ENCODE measurements at places on chromosomes 5 and 9.

GRCh38 chr9:18421391-18421790, 52.6 kb upstream of the ADAMTSL1 start:
- DNase-seq = no peak

- DNase-seq = no peak
These were observed 1.3 kb downstream of the SLC35D2 start for GRCh38 chr9:96382175-96382574.

- DNase-seq = no peak
These were observed 80.3 kb downstream of the CDH6 start for GRCh38 chr5:31273631-31274378.

GRCh38 chr9:108052431-108053080, 563.0 kb upstream of the KLF4 start:
- DNase-seq = no peak

DNA sequence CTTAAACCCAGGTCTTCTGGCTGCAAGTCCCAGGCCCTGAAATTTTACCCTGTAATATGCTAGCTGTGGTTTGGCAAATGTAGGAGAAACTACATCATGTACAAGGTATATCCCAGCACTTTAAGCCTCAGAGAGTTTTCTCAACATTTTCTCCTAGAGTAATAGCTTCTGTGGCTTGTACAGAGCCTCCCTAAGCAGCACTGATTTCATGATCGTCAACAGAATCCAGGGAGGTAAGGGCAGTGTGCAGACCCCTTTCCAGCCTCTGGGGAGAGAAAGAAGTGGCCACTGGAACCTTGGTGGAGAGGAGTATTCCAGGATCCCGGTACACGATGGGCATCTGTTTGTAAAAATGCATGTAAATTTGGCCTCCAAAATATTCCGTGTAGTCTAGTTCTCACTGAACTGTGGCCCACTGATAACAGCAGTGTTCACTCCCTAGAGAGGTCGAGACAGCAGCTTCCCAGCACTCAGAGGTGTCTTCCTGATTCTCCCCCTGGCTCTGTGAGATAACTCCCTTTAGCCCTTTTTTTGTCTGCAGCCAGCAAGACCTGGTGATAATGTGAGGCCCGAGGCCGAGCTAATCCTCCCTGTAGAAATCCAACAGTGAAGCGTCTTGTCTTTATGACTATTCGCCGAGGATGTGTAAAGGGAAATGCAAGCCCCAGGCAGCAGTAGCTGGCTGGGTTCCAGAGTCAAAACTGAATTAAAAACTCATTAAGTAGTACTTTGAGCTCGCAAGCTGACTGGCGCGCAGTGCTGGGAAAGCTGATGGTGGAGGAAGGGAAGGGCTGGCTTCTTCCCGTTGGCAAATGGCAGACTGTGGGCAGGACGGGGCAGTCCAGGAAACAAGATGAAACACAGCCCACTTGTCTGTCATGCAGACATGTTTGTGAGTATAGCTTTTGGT, 59.0 kb downstream of the MAP1B start:
- DNase-seq = no peak

GRCh38 chr5:153968761-153969562, 69.7 kb downstream of the FAM114A2 start:
- DNase-seq = no peak

- DNase-seq = no peak
These were observed 26.4 kb downstream of the ZFAND5 start for GRCh38 chr9:72338631-72339030.

DNA sequence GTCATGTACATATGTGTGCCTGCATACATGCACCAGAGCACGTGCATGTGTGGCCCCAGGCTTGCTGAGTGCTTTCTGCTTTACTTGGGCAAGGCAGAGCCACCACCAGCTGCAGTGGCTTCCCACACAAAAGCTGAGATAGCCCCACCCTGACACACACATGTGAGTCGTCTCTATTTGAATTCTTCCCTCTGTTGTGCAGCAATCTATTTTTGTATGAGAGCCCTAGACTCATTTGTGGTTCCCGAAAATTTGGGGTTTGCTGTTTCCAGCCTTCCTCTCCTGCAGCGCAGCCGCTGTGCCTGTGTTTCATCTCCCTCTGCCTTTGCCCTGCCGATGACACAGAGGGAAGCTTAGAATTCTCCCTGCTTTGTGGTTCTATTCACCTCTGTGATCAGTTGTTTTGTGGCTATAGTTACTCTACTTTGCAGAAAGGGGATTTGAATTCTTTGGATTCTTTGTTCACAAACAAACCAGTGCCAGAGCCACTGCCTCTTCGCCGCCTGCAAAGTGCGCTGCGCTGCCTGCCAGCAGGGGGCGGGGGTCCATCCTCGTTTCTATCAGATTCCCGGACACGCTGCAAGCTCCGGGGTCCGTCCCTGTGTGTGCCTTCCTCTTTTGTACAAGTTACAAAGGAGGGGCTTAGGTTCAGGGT, 95.8 kb upstream of the DAP start:
- peak; percentile 15 for DNase-seq

DNA sequence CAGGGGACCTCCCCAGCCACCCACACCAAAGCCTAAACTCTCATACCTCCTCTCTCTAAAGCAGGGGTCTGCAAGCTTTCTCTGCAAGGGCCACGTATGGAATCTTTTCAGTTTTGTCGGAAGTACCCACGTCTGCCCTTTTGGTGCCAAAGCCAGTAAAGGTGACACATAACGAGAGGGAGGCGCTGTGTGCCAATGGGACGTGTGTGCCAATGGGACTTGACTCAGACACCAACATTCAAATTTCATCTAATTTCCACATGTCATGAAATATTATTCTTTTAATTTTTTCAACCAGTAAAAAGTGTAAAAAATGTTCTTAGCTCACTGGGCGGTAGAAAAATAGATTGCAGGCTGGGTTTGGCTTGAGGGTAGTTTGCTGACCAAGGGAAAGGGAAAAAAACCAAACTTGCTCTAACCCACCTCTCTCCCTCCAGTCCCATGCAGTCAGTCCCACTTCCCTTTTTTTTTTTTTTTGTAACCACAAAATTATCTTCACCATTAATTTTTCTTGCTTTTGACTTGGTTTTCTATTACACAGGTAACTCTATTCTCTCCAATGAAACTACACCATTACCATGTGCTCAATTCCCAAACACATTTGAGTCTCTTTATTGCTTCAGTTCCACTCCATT, 25.5 kb downstream of the OR2V1 start:
- DNase-seq = no peak

DNA sequence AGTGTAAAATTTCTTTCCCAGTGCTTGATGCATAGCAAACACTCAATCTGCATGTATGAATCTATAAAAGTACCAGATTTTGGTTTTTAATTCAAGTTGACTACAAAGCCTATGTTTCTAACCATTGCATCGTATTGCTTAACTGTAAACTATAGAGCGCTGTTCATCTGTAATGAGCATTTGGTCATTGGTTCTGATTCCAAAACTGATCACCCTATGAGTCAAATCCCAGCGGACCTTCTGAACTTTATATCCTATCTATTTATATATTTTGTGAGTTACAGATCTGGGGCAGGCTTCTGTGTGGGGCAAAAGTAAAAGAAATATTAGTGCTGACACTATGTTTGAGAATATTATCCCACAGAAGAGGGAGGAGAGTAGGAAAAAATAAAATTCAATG, 305.7 kb upstream of the TNC start:
- no peak for DNase-seq

- no peak for DNase-seq
These were observed 30.6 kb upstream of the IL33 start for GRCh38 chr9:6184749-6185645.

DNA sequence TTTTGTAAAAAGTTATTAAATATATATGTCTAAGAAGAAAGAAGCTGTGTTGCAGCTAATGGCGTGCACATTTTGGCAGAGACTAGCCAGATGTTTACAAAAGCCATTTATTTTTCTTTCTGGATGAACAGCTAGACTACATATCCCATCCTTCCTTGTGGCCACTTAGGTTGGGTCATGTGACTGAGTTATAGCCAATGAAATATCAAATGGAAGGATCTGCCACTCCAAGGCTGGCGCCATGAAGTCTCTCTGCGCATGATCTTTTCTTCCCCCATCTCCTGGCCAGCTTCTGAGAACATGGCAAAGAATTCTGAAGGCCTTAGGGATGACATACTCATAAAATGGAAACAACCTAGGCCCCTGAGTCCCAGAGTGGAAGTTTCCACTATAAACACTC, 244.2 kb upstream of the DAB2 start:
- no peak for DNase-seq

DNA sequence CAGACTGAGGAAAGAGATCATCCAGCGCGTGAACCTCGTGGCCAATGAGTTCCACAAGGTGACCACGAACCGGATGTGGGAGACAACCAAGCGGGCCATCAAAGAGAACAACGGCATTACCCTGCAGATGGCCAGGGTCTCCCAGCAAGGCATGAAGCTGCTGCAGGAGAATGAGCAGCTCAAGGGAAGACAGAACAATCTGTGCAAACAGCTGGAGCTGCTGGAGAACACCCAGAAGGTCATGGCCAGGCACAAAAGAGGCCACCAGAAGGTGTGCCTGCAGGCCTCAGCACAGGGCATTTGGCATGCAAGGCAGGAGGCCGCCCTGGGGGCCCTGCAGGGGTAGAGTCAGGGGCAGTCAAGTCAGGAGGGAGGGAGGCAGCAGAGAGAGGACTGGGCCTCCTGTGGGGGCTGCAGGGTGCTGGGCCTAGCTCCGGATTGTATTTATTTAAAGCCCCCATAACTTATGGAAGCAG, 4.2 kb downstream of the PTRH1 start:
- DNase-seq = no peak

DNA sequence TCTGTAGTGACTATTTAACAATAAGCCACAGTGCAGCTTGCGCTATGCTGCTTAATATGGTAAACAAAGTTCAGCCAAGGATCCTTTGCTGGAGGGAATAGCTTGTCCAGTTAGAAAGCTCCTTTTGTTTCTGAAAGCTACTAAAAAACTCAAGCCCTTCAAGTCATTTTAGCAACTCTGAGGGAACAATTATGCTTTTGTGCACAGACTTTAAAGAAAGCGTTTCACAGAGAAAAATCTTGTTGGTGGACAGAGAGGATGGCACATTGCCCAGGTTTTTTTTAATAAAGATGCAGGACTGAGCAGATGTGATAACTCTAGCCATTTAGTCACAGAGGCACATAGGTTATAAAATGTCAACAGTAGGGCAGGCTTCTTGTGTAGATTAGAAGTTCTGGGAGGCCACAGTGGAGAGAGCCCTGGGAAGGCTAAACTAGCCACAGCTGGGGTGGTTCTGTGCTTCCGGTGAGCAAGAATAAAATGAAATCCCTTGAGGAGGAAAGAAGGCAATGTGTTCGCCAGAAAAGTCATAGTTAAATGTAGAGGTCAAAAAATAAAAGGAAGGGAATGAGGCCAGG, 63.4 kb downstream of the ALDH7A1 start:
- no peak for DNase-seq

- DNase-seq = no peak
These were observed 99.6 kb downstream of the ASTN2 start for GRCh38 chr9:117315236-117315635.

- DNase-seq = no peak
These were observed 9.5 kb downstream of the OTP start for GRCh38 chr5:77628840-77629508.

DNA sequence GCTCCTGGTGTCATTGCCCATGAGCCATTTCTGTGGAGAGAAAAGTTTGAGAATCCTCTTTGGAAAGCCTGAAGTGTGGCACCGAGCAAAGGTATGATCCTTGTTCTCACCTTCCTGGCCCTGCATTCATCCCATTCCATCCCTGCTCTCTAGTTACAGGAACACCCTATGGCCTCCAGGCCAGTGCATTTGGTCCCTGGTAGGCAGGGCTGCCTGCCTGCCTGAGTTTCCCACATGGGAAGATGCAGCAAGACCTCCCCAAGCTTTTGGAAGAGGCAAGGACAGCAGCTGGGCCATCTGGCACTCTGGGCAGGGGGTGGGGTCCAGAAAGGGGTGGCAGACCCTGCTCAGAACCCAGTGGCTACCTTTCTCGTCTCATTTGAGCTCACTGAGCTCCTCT, 24.5 kb downstream of the IGIP start:
- DNase-seq = no peak

- DNase-seq = no peak
These were observed 3.0 kb downstream of the ZSWIM6 start for GRCh38 chr5:61334868-61335615.

DNA sequence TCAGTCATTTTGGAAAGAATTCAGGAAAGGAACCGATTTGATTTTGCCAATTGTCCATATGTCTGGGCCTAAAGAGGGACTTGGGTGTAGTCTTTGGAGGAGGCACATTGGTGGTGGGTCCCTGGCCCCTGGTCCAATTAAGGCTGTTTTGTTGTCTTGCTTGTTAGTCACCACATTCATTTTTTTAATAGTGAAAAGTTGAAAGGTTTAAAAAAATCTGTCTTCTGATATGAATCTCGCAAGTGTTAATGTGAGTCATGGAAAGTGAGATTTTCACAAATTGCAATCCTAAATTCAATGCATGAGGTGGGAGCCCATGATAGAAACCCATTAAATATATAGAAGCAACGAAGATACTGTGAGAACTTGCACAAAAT, 165.9 kb upstream of the OTULINL start:
- DNase-seq = no peak

GRCh38 chr5:96880444-96881164, 4.3 kb downstream of the ERAP2 start:
- DNase-seq = no peak

- DNase-seq = no peak
These were observed 295.5 kb upstream of the EFNA5 start for GRCh38 chr5:107966201-107966600.

All from activated T-cell treated with anti-CD3 and anti-CD28 coated beads for 24 hours (primary cell).